ENCODE measurements at places on chromosomes 3 and 15. TPM values are rescaled to one million over a fixed set of nuclear protein-coding genes. Genes with fewer than 3 reads are reported as not detected.
A peak's percentile ranks its signal among the peaks of the same experiment; 100 is the strongest.

DNA sequence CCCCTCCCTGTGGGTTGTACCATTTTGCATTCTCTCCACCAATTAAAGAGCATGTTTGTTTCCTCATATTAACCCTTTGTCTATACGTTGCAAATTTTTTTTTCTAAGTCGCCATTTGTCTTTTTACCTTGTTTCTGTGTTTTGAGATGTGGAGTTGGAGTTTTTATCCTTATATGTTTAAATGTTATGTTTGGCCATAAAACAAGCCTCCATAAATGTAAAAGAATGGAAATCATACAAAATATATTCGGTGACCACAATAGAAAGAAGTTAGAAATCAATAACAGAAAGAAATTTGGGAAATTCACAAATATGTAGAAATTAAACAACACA, 29.2 kb downstream of the LRRK1 start:
- H3K27ac ChIP-seq: peak overlapping the region; percentile 31
- no peak overlapping the region for H3K4me3 ChIP-seq
- H3K4me1 ChIP-seq: peaks cover 23% of the 10 kb centered on the region
- H3K36me3 ChIP-seq: no peaks in the 10 kb centered on the region

DNA sequence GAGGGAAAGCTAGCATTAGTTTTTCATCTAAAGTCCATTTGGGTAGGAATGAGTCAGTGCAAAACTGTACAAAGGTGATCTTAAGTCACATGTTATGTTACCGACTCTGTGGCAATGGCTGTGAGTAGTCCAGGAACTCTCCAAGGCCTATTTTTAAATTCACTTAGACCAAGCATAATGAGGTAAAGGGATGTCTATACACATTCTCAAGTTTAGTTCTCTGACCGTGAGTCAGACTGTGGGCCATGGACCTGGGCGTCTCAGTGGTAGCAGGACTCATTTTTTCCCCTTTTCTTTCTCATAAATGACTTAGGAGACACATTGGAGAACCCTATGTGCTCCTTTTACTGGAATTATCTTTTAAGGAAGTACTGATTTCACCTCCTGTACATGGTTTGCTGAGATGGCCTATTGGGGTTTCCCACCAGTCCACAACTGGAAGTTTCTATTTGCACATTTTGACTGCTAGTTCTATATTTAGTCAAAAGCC, 488.7 kb upstream of the TPRG1 start:
- H3K27ac ChIP-seq: no peak overlapping the region
- H3K4me1 ChIP-seq: peaks cover 2% of the 10 kb centered on the region
- no peak overlapping the region for H3K4me3 ChIP-seq
- no peak for DNase-seq
- no peaks in the 10 kb centered on the region for H3K36me3 ChIP-seq
- H3K27me3 ChIP-seq: peaks cover 2% of the 10 kb centered on the region

BRK1 gene
- 126 TPM for total RNA-seq

DNA sequence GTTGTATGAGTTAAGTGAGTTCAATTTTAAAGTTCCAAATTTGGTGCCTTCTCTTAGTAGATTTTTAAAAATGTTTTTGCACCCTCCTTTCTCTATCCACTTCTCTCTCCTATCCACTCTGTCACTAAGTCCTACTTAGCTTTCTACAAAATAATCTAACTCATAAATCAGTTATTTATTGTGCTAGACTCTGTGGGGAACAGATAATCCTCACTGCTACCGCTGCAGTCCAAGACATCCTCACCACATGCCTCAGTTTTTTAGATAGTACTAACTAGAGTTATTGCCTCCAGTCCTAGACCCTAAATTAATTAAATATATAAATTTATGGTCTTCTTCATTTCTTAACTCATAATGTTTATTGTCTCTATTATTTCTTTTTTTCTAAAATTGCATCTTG, 576.3 kb downstream of the GRM7 start:
- no peak overlapping the region for H3K4me3 ChIP-seq
- H3K27me3 ChIP-seq: peaks cover 3% of the 10 kb centered on the region
- no peaks in the 10 kb centered on the region for H3K4me1 ChIP-seq

DNA sequence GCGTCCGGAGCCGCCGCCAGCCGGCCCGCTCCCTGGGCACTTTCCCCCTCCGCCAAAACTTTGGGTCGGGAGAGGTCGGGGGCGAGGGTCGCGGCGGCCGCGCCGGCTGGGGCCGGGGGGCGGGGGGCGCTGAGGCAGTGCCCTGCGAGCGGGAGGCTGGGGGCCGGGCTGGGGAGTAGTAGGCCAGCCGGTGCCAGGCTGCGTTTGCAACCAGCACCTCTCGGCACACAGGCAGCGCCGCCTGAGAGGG, 452 bp downstream of the BBX start:
- no peak for DNase-seq
- H3K4me1 ChIP-seq: peaks cover 8% of the 10 kb centered on the region
- peaks cover 12% of the 10 kb centered on the region for H3K27me3 ChIP-seq
- H3K36me3 ChIP-seq: no peaks in the 10 kb centered on the region

DNA sequence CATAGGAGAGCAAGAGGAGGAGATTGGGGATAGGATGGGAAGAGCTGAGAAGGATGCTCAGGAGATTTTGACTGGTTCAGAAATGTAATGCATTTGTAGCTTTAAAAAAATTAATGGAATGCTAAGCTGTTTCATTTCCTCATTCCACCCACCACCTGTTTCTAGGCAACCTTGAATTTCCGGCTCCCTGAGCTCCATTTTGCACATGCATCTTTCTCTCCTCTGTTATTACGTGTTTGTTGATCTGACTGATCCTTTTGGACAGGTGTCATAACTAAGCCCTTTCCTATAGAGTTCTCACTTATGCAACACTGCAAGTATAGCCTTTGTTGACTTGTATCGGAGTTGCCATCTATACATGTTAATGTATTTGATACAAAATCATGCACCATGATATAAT, 4.3 kb downstream of the TMPRSS7 start:
- no peak overlapping the region for H3K4me3 ChIP-seq
- H3K27ac ChIP-seq: no peak overlapping the region
- no peak for DNase-seq

LRRC34 gene
- 3.6 TPM for total RNA-seq

GPR149 gene
- total RNA-seq: 0.25 TPM

DNA sequence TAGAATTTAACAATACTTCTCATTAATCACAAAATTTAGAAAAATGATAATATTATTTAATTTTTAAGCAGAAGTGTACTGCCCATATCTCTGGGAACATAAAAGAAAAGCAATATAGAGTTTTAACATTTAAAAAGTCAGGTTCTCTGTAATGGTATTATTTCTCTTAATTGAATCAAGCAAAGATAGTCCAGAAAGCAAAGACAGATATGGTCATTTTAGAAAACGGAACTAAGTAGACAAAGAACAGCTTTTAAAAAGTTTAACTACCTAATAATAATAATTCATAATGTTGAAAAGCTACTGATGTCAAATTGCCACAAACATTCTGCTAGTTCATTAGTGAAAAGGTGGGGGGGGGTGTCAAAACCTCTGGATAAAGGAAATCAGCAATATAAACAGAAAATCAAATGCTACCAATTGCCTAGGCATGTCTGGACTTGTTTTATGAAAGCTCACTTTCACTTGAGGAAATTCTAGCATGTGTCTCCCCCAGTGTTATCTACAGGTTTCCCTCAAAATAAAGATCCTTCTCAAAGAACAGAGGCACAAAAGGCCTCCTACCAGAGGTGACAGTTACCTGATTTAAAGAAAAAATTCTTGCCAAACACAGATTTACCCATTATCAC, 1.7 kb downstream of the ZMAT3 start:
- no peaks in the 10 kb centered on the region for H3K36me3 ChIP-seq
- peak overlapping the region; percentile 27 for H3K4me3 ChIP-seq
- H3K4me1 ChIP-seq: peaks cover 10% of the 10 kb centered on the region
- no peak for DNase-seq

DNA sequence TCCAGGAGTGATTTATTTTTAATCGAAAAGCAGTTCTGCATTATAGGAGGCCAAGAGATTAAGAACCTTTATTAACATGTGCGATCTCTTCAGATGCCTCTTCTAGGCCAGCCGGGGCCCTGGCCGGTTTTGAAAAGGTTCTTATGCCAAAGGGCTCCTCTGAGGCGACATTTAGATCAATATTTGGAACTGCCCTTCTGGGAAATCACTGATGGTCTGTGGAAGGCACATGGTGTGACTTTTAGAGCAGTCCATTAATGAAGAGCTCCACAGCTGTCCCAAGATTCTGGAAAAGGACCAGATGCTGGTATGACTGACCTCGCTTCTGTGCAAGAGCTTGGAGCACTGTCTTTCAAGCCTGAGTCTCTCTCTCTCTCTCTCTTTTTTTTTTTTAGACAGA, 19.7 kb downstream of the MGLL start:
- H3K36me3 ChIP-seq: peaks cover 6% of the 10 kb centered on the region
- H3K4me1 ChIP-seq: peaks cover 19% of the 10 kb centered on the region
- peak overlapping the region; percentile 46 for H3K4me3 ChIP-seq
- peaks cover 11% of the 10 kb centered on the region for H3K27me3 ChIP-seq

DNA sequence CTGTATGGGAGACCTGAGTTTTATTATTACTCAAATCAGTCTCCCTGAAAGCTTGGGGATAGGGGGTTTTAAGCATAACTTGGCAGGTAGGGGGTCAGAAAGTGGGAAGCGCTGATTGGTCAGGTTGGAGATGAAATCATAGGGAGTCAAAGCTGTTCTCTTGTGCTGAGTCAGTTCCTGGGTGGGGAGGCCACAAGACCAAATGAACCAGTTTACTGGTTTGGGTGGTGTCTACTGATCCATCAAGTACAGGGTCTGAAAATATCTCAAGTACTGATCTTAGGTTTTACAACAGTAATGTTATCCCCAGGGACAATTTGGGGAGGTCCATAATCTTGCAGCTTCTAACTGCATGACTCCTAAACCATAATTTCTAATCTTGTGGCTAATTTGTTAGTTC, 17.8 kb upstream of the IQCF6 start:
- no peaks in the 10 kb centered on the region for H3K36me3 ChIP-seq
- H3K27me3 ChIP-seq: no peaks in the 10 kb centered on the region
- H3K27ac ChIP-seq: no peak overlapping the region
- H3K4me3 ChIP-seq: no peak overlapping the region

GRCh38 chr15:58469432-58470353, 37.9 kb downstream of the LIPC start:
- H3K27me3 ChIP-seq: peaks cover 2% of the 10 kb centered on the region
- H3K27ac ChIP-seq: no peak overlapping the region
- DNase-seq: no peak
- H3K4me3 ChIP-seq: no peak overlapping the region

- H3K4me1 ChIP-seq: peaks cover 8% of the 10 kb centered on the region
- no peak overlapping the region for H3K27ac ChIP-seq
- peaks cover 26% of the 10 kb centered on the region for H3K27me3 ChIP-seq
- peak; percentile 68 for DNase-seq
- peaks cover 6% of the 10 kb centered on the region for H3K36me3 ChIP-seq
Observed at GRCh38 chr3:129003578-129004112, 2.5 kb downstream of the EFCC1 start.

UACA gene
- total RNA-seq: 5.2 TPM

DNA sequence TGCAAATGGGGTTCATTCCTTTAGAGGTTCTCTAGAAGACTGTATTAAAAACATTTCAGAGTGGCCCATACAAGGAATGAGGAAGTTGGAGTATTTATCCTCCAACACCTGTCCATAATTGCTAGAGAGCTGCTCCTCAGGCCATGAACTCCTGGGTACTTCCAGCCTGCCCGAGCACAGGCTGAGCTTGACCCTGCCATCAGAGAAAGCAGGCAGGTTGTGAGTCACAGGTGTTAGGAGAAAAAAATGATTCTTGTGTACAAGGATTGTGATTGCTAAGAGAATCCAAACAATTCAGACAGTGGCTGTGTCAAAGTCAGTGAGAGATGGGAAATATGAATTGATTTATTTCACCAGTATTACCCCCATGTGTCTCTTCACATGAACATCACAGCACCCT, 156.8 kb upstream of the GADL1 start:
- DNase-seq: no peak
- H3K4me1 ChIP-seq: no peaks in the 10 kb centered on the region
- no peak overlapping the region for H3K4me3 ChIP-seq
- H3K27ac ChIP-seq: no peak overlapping the region
- no peaks in the 10 kb centered on the region for H3K27me3 ChIP-seq
- peaks cover 8% of the 10 kb centered on the region for H3K36me3 ChIP-seq

ZNF639 gene
- 34.2 TPM for total RNA-seq

RTP4 gene
- not detected for total RNA-seq

DNA sequence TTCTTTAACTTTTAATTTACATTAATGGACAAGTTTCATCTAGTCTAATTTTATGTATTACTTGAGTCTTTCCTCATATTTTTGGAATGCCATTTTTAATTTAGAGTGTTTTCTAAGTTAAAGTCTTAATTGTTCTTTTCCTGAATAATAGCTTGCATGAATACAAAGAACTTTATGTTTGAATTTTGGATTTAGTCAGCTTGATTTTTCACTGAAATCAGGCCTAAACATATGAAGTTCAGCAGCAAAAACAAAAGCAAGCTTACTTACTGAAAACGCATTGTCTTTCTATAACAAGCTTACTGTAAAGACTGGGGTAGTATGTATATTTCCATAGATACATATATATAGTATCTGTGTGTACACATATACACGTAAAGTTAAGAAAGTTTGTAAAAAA, 126.0 kb downstream of the ZBTB20 start:
- H3K4me3 ChIP-seq: no peak overlapping the region
- H3K27ac ChIP-seq: no peak overlapping the region
- no peaks in the 10 kb centered on the region for H3K4me1 ChIP-seq
- no peaks in the 10 kb centered on the region for H3K36me3 ChIP-seq

- no peak overlapping the region for H3K27ac ChIP-seq
- H3K4me3 ChIP-seq: no peak overlapping the region
- no peaks in the 10 kb centered on the region for H3K4me1 ChIP-seq
- no peak for DNase-seq
- peaks cover 3% of the 10 kb centered on the region for H3K36me3 ChIP-seq
Observed at GRCh38 chr3:47747558-47747957, 34.1 kb downstream of the SMARCC1 start.

DNA sequence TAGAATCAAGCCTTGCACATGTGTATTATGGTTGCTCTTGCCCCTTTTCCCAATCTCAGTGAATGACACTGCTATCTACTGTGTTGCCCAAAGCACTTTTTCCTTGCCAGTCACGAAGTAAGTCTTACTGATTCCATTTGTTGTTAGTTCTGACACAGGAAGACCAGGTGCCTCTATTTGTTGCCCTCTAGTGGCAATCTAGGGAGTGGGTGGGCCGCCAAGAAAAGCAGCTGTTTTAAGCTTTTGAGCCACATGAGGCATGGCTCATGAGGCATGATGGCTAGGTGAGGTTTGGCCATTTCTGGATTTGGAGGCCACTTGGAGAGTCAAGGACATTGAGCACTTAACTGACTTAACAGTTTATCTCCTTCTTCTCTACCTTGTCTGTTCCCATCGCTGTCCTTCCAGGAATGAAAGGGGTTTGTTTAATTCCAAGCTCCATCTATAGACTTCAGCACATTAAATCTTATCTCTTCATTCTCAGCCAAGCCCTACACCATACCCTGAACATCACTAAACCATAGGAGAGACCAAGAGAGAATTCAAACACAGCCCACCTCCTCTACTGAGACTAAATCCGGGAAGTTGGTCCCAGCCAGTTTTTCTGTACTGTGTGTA, 103.1 kb downstream of the HCN4 start:
- H3K4me3 ChIP-seq: no peak overlapping the region
- H3K27me3 ChIP-seq: peaks cover 2% of the 10 kb centered on the region
- H3K27ac ChIP-seq: no peak overlapping the region
- H3K4me1 ChIP-seq: no peaks in the 10 kb centered on the region
- H3K36me3 ChIP-seq: no peaks in the 10 kb centered on the region
